ENCODE measurements at places on chromosomes 6 and 20.

DNA sequence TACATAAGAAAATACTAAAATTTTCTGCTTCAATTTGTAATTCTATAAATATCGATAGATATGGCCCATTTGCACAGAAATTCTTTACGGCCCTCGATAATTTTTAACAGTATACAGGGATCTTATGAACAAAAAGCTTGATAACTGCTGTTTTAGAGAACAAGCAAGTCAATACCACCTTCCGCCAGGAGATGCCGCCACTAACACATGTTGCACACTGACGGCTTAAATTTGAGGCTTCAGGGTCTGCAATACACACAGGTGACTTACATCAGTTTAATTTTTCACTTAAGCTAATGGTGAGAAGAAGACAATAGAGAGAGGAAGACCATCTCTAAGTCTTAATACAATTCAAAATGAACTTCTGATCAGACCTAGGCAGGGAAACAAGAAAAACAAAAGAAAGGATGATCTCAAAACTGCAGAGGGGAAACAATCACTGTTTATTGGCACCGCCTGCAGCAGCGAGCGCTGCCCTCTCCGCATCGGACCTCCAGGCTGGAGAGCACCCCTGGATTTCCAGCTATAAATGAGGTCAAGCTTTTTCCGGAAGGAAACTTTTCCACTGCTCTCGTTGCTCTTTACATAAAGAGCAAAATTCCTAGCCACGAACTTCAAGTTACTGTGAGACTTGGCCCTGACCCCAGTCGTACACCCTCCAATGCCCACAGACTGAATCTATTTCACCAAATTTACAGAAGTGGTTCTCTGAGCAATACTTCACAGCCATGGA, 53.9 kb downstream of the OTOR start:
- peak; percentile 34 for DNase-seq

DNA sequence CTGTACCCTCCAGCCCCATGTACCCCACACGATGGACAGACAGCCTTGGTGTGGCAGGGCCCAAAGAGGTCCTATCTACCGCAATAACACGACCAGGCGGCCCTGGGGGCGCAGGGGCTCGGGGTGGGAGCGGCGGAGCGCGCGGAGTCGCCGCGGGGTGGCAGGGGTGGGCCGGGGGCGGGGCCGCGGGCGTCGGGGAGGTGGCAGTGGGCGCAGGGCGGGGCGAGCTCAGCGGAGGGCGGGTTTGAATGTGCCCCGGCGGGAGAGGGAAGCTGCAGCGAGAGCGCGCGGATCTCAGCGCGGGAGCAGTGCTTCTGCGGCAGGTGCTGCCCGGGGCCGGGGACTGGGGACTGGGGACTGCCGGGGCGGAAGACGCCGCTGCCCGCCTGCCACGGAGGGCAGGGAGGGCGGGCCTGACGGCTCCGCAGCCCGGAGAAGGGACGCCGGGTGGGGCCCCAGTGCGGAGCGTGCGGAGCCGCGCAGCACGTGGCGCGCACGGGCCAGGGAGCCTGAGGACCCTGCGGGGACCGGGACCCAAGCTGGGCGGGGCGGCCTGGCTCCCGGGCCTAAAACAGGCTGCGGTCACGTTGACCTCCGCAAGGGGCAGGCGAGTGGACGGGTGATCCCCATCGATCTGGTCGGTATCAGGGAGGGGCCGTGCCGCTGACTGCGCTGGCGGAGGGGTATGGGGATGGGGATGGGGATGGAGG, at the start of gene SLC29A1:
SLC29A1 (plus strand) TSS at position 277 of the 710 bp plus-strand sequence. CDS start 3,719 bp downstream, outside the sequence.
- DNase-seq = peak; percentile 50

DNA sequence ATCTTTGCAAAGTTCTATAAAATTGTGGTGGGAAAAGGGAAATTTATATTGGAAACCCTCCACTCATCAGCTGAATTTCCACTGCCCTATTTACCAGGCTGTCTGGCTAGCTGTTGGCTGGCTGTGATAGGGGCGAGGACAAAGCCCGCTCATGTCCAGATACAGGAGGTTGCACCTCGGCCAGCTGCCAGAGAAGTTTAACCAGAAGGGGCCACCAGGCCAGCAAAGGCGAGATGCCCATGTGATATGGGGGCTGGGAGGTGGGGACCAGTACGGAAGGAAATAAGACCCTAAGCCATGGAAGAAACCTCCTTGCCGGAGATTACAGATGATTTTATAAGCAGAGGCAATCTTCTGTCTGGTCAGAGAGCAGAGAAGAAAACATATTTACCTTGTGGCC, 143.8 kb downstream of the FNDC1 start:
- DNase-seq = no peak

DNA sequence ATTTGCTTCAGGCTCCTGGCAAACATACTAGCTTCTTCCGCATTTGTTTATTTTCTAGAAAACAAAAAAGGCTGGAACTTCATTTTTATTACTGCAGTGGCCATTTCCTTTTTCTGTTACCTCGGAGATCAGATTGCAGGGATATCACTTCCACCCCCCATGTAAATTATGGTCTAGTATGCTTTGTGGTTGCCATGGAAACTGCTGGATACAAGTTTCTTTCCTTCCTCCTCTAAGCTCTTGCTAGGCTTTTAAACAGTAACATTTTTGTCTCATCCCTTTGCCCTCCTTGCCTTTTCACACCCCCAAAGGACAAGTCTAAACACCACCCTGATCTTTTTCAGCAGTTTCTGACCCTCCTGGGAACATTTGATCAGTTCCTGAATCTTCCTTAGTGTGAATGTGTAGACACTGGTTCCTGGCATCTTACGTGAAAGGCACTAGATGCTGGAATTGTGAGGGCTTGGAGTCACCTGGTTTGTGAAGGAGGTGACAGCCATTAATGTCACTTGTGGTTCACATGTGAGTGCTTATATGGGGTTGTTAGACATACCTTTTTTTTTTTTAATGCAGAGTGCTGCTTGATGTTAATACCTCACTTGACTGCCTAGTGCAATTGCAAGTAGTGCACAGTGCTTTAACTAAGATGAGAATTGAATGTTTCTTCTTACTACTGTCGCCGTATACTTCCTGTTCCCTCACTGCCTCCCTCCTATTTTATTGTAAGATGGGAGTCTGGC, 181.6 kb downstream of the JARID2 start:
- no peak for DNase-seq

- no peak for DNase-seq
These were observed 3.7 kb downstream of the FBXO5 start for GRCh38 chr6:152979116-152979515.

- no peak for DNase-seq
These were observed 2.7 kb downstream of the AKAP12 start for GRCh38 chr6:151242420-151242861.

- no peak for DNase-seq
These were observed 31.9 kb downstream of the C6orf89 start for GRCh38 chr6:36917541-36918193.

DNA sequence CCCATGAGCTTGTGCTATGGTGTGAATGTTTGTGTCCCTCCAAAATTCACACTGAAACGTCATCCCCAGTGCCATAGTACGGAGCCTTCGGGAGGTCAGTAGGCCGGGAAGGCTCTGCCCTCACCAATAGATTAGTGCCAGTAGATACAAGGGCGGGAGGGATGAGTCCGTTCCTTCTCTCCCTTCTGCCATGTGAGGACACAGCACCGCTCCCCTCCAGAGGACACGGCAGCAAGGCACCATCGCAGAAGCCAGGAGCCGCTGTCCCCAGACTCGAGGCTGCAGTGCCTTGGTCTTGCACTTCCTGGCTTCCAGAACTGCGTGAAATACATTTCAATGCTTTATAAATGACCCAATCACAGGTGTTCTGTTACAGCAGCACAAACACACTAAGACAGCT, 39.2 kb upstream of the BHLHE23 start:
- DNase-seq = no peak

DNA sequence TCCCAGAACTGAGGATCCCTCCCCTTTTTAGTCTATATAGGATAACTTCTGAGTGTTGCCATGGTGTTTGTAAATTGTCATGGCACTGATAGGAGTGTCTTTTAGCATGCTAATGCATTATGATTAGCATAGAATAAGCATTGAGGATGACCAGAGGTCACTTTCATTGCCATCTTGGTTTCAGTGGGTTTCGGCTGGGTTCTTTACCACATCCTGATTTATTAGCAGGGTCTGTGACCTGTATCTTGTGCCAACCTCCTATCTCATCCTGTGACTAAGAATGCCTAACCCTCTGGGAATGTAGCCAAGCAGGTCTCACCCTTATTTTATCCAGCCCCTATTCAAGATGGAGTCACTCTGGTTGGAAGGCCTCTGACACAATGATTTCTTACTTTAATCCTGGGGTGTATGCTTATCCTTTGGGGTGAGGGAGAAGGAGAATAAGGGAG, 19.6 kb downstream of the WFDC2 start:
- DNase-seq = no peak

- DNase-seq = no peak
These were observed 7.6 kb downstream of the MYB start for GRCh38 chr6:135188718-135189117.

DNA sequence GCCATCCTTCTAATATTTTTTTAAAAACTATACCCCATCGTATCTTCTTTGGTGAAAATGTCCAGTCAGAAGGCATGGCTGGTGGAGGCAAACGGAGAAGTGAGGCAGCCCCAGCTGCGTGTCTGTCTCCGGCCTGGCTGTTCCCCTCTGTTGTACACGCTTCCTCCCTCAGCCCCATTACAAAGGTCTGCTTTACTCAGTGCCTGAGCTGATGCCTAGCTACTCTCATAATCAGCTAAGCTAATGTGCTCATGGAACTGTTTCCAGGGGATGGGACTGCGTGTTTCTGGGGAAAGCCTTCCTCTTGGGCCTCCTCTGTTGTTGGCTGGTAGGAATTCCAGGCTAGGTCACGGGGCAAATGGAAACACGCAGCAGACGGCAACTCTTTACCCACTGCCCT, 67.3 kb downstream of the PPP1R3G start:
- DNase-seq = no peak

DNA sequence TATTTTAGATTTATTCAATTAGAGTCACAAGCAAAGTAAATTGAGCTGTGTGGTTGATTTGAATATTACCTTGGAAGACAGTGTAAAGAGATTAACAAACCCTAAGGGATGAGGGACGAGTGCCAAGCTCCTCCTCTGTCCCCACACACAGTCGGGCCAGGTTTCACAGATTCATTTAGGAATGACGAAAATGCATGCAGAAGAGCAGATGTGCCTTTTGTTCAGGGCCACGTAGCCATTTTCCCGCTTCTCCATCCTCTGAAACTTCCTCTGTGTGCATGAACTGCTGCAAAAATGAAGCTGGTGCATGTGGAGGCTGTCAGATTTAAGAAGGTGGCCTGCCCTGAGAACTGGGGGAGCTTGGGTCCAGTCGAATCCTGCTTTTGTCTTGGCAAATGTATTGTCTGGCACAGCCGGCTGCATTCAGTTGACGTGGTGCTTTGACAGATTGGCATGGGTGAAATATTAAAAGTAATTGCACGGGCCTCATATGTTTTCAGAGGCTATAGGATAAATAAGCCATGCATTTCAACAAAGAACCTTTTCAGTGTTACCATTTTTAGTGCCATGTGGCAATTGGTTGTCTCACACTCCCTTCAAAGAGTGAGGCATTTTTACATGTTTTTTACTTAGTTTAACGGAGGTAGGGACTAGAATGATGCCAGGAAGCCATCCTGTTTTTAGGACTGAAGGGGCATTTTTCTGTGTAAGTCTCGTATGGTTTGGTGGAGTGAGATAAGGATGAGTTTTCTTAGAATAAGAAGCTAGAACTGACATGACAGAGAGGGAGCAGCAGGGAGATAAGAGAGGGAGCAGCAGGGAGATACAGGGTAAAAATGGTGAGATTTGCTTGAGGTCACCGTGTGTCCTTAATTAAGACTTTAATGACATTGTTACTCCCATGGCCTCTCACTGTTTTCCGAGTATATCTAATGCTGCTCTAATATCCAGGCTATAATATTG, 361.1 kb downstream of the NRN1 start:
- DNase-seq = no peak

Measured in DMS153 (cell line).